ENCODE measurements at places on chromosomes 7 and 10.

GRCh38 chr7:111089822-111090426 is 1.0 kb upstream of the LRRN3 start:
- peak; percentile 56 for DNase-seq

DNA sequence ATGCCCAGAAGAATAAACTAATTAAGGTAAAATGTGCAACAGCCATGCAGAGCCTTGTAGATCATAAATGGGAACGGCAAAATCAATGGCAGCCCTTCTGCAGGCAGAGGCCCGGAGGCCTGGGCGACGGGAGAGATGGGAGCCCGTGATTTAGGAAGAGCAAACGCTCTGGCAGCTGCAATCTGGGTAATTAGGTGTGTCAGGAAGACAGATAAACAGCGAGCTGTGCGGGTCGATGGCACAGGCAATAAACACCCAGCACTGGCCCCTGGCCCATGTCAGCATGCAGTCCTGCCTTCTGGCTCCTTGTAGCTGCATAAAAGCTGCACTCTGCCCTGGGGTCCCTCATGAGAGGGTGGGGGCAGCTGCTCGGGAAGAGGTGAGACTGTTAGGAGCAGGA is 78.0 kb downstream of the GOLGA7B start:
- DNase-seq = no peak

DNA sequence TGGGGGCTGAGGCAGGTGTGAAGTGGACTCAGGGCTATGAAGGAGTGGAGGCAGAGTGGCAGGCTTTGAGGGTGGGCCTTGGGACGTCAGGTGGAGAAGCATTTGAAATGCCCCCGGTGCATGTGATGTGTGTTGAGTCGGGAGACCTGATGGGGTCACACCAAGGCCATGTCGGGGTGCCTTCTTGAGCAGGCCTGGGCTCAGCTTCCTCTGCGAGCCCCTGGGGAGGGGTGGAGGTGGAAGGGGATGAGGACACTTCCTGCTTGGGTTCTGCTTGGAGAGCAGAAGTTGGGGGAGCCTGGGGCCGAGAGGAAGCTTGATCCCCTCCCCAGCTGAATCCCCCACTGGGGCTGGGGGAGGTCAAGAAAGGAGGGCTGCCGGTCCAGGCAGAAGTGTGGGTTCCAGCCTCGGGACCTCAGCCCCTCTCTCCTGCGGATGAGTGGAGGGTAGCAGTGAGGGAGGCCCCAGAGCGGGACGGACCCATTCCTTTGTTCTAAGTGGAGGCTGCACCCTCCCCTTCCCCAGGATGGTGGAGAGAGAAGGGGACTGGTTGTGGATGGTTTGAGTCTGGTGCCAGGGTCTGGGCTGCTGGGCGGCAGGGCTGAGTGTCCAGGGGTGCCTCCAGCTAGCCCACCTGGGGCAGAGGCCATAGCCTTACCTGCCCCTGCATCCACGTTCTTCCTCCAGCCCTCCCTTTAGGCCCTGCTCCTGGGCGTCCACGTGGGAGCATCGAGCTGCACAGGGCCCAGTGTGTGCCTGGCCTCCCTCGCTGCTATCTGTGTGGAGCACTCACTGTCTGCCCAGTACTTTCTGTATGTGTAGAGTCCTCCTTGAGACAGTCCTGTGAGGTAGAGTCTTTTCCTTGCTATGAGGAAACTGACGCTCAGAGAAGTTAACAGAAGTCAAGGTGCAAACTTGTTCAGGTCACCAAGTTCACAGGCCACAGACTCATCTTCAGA is 36.7 kb downstream of the PRF1 start:
- DNase-seq = peak; percentile 88

DNA sequence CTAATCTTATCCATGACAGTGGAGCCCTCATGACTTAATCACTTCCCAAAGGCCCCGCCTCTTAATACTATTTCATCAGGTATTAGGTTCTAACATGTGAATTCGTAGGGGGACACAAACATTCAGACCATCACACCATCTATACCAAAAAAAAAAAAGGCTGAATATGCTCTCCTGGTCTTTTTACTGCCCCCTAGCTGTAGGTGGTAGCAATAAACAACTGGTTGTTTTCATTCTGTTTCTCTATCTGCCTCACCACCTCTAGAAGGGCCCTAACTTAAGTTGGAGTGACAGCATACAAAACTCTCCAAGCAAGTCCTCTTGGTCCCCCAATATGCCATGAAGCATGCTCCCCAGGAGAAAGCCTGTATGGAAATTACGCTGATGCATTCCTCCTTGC is 94.1 kb downstream of the GRM8 start:
- DNase-seq = peak; percentile 31

DNA sequence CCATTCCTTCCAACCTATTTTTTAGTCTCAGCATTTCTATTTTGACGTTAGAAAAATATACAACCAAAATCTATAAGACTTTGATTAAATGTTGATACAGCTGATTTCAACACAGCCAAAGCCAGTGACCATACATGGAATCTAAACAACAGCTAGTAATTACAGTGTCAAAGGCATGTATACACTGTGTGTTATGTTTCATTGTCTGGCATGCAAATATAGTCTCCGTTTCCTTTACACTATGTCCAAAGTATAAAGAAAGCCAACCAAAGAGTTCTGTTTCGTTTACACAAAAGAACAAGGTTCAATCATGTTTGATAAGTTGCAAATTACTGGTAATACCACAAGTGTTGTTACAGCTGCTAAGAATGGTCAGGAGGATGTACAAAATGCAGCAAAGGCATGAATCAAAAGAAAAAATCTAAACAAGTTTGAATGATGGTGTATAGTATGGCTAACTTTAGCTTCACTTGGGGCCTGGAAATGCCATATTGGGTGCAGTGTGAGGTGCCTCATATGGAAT is 268.3 kb upstream of the FERD3L start:
- no peak for DNase-seq

DNA sequence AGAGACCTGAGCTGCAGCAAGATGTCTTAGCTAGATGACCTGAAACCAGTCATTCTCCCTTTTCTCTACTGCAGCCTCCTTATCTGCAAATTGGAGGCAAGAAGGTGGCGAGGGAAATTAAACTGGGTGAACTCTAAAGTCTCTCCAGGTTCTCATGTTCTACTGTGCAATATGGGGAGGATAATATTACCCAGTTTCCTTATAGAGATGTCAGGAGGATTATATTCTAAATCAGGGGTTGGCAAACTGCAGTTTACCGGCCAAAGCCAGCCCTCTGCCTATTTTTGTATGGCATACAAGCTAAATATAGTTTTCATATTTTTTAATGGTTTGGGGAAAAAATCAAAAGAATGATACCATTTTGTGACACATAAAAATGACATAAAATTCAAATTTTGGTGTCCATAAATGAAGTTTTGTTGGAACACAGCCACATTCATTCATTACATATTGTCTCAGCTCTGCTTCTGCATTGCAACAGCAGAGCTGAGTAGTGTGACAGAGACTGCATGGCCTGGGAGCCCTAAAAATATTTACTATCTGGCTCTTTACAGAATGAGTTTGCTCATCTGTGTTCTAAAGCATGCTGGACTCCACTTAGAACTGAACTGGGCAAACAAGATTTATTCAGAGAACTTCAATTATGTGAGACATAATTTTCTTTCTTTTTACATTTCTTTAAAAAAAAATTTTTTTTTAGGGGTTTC is 19.2 kb upstream of the MALSU1 start:
- no peak for DNase-seq
